Activated CD8-positive, alpha-beta memory T cell treated with anti-CD3 and anti-CD28 coated beads for 36 hours (primary cell): ENCODE measurements at places on chromosomes 5 and 9. TPM values are rescaled to one million over a fixed set of nuclear protein-coding genes. Genes with fewer than 3 reads are reported as not detected.

ANKH gene
- total RNA-seq: 88.6 TPM

C9orf153 gene
- total RNA-seq: not detected

ECM2 gene
- not detected for total RNA-seq

APBA1 gene
- total RNA-seq: 0.10 TPM

TLE1 gene
- total RNA-seq: not detected

CCIN gene
- not detected for total RNA-seq

NTRK2 gene
- total RNA-seq: 0.25 TPM

GBGT1 gene
- total RNA-seq: 3.1 TPM
